Activated T-helper 1 cell treated with anti-CD3 and anti-CD28 coated beads, Interleukin-12 subunit alpha, Interleukin-12 subunit beta, Interleukin-2, Interleukin-4 antibody, amounts not matched to agents 30 ng/mL and 10 ng/mL and 1 ng/mL, durations not matched to agents 14 hours and 24 hours and 36 hours (primary cell): ENCODE measurements at places on chromosomes 3 and 15.

- peaks cover 2% of the 10 kb centered on the region for H3K27me3 ChIP-seq
- H3K36me3 ChIP-seq: no peaks in the 10 kb centered on the region
These were observed 158.3 kb downstream of the SLCO3A1 start for GRCh38 chr15:92011611-92012367.

DNA sequence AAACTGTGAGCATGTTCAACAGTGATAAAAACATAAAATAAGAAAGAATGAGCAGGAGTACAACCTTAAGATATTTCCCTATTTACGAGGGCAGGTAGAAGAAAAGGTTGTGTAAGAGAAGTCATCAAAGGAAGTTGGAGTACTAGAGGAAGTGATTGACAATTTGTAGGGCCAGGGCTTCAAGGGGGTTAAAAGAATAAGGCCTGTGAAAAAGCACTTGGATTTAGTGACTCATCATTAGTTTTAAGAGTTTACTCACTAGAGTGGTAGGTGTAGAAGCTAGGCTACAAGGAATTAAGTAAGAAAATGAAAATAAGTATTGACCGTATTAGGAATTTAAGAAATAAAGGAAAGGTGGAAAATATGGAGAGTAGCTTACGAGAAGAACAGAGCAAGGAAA, 23.6 kb downstream of the KCNMB3 start:
- H3K27me3 ChIP-seq: no peaks in the 10 kb centered on the region
- no peak overlapping the region for H3K4me3 ChIP-seq
- DNase-seq: no peak
- no peak overlapping the region for H3K27ac ChIP-seq
- H3K36me3 ChIP-seq: peaks cover 37% of the 10 kb centered on the region

DNA sequence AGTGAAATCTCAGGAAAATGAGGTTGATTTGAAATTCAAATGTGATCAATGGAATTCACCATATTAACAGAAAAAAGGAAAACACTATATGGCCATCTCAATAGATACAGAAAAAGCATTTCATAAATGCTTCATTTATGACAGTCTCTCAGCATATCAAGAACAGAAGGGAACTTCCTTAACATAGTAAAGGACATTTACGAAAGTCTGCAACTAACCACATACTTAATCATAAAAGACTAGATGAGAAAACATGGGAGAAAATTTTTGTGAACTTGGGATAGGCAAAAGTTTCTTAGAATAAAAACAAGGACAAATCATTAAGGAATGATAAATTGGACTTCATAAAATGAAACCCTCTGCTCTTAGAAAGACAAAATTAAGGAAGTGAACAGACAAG, 24.7 kb upstream of the TIPARP start:
- no peak overlapping the region for H3K27ac ChIP-seq
- peaks cover 10% of the 10 kb centered on the region for H3K4me1 ChIP-seq
- no peak for DNase-seq
- H3K4me3 ChIP-seq: no peak overlapping the region
- peaks cover 4% of the 10 kb centered on the region for H3K36me3 ChIP-seq

DNA sequence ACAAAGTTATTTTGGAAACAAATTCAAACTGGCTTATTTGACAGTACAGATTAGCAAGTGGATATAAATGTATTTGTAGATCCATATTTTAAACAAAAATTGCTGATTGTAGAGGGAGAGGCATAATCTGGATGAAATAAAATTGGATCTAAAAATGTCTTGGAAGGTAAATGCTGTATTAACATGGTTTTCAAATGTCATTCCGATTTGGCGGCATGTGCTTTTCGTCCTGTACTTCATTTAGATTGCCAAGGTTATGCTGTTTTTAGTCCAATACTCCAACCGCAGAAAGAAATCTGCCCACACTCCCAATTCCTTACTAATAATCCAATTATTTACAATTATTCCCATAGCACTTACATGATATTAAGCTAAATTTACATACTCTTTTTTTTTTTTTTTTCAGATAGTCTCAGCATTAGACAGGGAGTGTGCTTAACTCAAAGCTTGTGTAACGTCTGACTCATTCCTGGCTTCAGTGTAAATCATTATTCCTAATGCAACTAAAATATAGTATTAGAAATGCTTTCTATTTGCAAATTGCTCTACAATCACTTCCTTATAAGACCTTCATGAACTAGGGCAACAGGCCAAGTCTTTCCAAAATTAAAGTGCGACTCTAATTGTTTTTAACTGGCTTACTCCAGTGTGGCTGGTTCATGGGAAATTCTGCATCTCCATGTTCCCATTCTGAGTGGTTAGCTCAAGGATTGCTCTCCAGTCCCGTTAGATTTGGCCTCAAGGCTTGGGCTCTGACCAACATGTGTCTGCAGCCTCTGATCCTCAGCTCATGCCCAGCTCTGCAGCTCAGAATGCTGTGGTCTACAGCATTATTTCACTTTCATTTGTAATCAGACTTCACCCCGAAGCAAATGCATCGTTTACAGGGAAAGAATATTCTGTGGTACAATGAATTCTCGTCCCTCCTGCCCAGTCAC, 103.9 kb downstream of the FBN1 start:
- H3K27ac ChIP-seq: no peak overlapping the region
- no peak for DNase-seq
- no peaks in the 10 kb centered on the region for H3K27me3 ChIP-seq
- H3K4me1 ChIP-seq: no peaks in the 10 kb centered on the region

DNA sequence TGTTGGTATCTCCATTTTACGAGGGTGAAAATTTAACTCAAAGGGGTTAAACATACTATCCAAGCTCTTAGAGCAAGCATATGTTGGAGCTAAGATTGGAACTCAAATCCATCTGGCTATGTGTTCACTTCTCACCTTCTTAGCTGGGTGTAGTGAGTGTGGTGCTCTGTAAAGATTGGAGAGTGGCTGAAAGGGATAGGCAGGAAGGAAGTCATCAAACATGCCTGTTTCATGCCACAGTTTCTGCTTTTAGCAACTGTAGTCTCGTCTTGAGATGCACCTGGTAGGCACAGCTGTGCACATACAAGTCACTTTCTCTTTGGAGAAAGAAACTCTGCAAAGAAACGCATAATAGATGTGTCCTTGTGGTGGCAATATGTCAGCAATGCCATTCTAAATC, 189.1 kb upstream of the MDFIC2 start:
- DNase-seq: no peak
- H3K27me3 ChIP-seq: peaks cover 2% of the 10 kb centered on the region
- no peak overlapping the region for H3K4me3 ChIP-seq
- no peak overlapping the region for H3K27ac ChIP-seq

DNA sequence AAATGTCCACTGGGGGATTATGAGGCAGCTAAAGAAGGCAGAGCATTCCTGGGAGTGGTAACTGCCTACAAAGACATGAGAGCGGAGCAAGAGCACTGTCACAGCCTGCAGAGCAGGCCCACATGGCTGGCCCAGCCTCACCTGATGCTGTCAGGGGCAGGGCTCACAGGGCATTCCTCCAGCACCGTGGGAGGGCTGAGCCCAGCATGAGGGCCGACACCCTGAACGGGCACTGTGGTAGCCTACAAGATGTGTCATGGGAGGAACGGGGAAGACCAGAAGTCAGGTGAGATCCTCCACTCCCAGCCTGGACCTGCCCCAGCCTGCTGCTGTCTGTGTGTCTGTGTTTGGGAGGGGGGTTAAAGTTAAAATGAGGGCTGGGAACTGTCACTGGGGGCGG, 30.1 kb downstream of the CCDC12 start:
- peaks cover 17% of the 10 kb centered on the region for H3K36me3 ChIP-seq
- DNase-seq: no peak
- peak overlapping the region; percentile 61 for H3K27ac ChIP-seq

GRCh38 chr3:53224026-53224425, 31.8 kb downstream of the TKT start:
- DNase-seq: no peak
- no peak overlapping the region for H3K4me3 ChIP-seq
- peaks cover 33% of the 10 kb centered on the region for H3K36me3 ChIP-seq
- no peak overlapping the region for H3K27ac ChIP-seq
- H3K27me3 ChIP-seq: no peaks in the 10 kb centered on the region
- peaks cover 6% of the 10 kb centered on the region for H3K4me1 ChIP-seq

- no peak overlapping the region for H3K4me3 ChIP-seq
- H3K27ac ChIP-seq: no peak overlapping the region
- no peak for DNase-seq
These were observed 3.3 kb downstream of the STAB1 start for GRCh38 chr3:52498137-52499054.

DNA sequence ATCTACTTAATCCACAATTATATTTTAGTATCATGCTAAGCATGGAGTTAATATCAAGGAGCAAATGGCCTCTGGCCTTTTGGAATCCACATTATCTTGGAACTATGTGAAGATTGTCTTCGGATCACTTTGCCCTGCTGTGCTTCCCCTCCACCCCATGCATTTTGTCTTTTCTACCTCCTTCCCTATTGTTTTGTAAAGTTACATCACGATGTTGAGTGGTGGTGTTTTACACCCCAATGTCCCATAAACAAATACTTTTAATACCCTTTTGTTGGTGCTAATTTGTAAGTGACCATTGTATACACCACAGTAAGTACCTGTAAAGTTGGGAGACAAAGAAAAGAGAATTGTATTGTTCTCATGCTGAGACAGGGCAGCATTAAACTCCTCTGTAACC, 258.4 kb upstream of the ZNF717 start:
- H3K4me3 ChIP-seq: no peak overlapping the region
- no peaks in the 10 kb centered on the region for H3K4me1 ChIP-seq
- H3K27me3 ChIP-seq: no peaks in the 10 kb centered on the region
- no peak overlapping the region for H3K27ac ChIP-seq
- no peak for DNase-seq

- no peaks in the 10 kb centered on the region for H3K4me1 ChIP-seq
- H3K27ac ChIP-seq: no peak overlapping the region
- no peak for DNase-seq
- H3K4me3 ChIP-seq: no peak overlapping the region
These were observed 53.9 kb upstream of the NSMCE3 start for GRCh38 chr15:29323557-29323956.

DNA sequence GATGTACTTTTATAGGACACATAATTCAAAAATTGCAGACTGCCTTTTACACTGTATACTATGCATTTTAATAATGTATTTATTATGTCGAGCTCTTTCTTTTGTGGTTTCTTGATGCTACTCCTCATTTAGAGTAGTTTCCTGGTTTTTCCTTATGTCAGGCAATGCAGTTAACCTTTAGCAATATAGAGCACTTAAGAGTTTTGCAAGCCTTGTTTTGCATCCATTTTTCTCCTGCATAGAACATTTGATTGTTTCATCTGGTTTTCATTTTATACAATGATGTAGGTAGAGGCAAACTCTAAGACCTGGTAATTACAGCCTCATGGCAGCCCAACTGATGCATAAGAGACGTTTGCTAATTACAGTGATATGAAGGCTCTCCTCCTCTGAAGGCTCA, 86.3 kb downstream of the PDZRN3 start:
- no peak for DNase-seq
- no peak overlapping the region for H3K4me3 ChIP-seq
- no peaks in the 10 kb centered on the region for H3K36me3 ChIP-seq
- no peaks in the 10 kb centered on the region for H3K4me1 ChIP-seq

- no peak overlapping the region for H3K4me3 ChIP-seq
- H3K4me1 ChIP-seq: no peaks in the 10 kb centered on the region
These were observed 22.6 kb downstream of the SRP14 start for GRCh38 chr15:40016224-40016865.

- H3K4me3 ChIP-seq: no peak overlapping the region
- H3K4me1 ChIP-seq: peaks cover 45% of the 10 kb centered on the region
- H3K36me3 ChIP-seq: no peaks in the 10 kb centered on the region
- H3K27me3 ChIP-seq: peaks cover 2% of the 10 kb centered on the region
These were observed 36.7 kb downstream of the FLNB start for GRCh38 chr3:58044691-58045483.

GRCh38 chr3:124407260-124407659, 323.0 kb upstream of the UMPS start:
- DNase-seq: no peak
- no peak overlapping the region for H3K4me3 ChIP-seq
- H3K27me3 ChIP-seq: peaks cover 11% of the 10 kb centered on the region
- H3K27ac ChIP-seq: no peak overlapping the region
- H3K4me1 ChIP-seq: no peaks in the 10 kb centered on the region

DNA sequence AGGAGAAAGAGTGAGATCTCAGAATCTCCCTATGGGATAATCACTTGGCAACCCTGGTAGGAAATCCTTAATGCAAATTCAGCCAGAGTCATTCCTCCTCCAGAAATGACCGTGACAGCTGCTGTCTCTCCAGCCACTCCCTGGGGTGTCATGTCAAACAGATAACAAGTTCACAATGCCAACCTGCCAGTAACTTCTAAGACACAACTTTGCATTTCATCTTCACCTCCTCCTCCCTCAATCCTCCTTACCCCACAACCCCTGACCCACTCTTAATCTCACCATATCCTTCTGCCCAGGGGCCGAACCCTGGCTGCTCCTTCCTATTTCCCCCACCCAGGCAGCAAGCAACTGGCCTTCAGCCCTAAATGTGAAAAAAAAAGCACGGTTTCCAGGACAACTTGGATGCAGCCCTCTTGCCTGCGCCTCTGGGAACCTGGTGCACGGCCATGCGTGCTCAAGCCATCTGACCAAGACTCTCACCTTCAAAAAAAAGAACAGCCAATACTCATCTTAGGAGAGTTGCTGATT, 166.0 kb downstream of the NTRK3 start:
- no peak for DNase-seq
- no peaks in the 10 kb centered on the region for H3K4me1 ChIP-seq
- H3K36me3 ChIP-seq: no peaks in the 10 kb centered on the region
- H3K27ac ChIP-seq: no peak overlapping the region
- no peak overlapping the region for H3K4me3 ChIP-seq

DNA sequence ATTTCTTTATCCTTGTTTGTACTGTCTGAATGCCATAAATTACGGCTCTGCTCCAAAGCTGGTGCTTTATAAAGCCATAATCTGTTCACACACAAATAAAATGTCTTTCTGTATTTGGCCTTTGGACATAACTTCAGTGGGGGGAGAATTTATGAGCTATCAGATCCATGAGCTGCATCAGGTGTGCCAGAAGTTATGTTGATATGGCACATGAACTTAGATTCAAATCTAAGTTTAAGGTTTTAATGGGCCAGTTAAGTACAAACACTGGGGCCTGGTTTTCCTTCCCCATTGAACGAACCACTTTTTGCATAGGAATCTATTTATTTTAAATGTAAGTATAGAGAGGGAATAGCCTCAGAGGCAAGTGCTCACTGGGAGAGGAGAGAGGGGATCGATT, 239.9 kb downstream of the NFKBIZ start:
- peaks cover 1% of the 10 kb centered on the region for H3K27me3 ChIP-seq
- no peak for DNase-seq
- peaks cover under 1% of the 10 kb centered on the region for H3K36me3 ChIP-seq
- peaks cover 60% of the 10 kb centered on the region for H3K4me1 ChIP-seq
- H3K27ac ChIP-seq: no peak overlapping the region
- no peak overlapping the region for H3K4me3 ChIP-seq

- no peaks in the 10 kb centered on the region for H3K4me1 ChIP-seq
- H3K36me3 ChIP-seq: no peaks in the 10 kb centered on the region
- no peak overlapping the region for H3K4me3 ChIP-seq
These were observed 22.7 kb upstream of the IREB2 start for GRCh38 chr15:78415284-78415683.

GRCh38 chr3:47971081-47971480, 45.1 kb downstream of the MAP4 start:
- H3K27me3 ChIP-seq: no peaks in the 10 kb centered on the region
- DNase-seq: no peak
- peaks cover 2% of the 10 kb centered on the region for H3K36me3 ChIP-seq
- no peak overlapping the region for H3K4me3 ChIP-seq
